D341Med (cell line): ENCODE measurements at places on chromosomes 3 and 15.

DNA sequence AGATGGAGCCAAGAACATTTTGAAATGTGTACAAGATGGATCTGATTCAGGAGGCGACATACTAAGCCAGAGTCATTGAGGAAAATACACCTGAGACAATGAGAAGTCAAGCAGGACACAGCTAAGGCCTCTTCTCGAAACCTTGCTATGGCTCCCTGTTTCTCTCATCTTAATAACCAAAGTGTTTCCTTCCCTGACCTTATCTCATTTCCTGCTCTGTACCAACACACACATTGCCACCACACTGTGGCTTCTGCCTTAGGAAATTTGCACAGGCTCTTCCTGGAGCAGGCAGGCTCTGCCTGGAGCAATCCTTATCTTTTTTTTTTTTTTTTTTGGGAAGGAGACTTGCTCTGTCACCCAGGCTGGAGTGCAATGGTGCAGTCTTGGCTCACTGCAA is 36.6 kb downstream of the OXSM start:
- no peak for DNase-seq

- DNase-seq = no peak
Measured at GRCh38 chr3:194986208-194987043, 284.5 kb downstream of the XXYLT1 start.

- peak; percentile 64 for DNase-seq
Measured at GRCh38 chr3:43958005-43958770, 267.4 kb downstream of the ABHD5 start.

GRCh38 chr3:69565316-69565715 is 173.9 kb upstream of the MITF start:
- no peak for DNase-seq

DNA sequence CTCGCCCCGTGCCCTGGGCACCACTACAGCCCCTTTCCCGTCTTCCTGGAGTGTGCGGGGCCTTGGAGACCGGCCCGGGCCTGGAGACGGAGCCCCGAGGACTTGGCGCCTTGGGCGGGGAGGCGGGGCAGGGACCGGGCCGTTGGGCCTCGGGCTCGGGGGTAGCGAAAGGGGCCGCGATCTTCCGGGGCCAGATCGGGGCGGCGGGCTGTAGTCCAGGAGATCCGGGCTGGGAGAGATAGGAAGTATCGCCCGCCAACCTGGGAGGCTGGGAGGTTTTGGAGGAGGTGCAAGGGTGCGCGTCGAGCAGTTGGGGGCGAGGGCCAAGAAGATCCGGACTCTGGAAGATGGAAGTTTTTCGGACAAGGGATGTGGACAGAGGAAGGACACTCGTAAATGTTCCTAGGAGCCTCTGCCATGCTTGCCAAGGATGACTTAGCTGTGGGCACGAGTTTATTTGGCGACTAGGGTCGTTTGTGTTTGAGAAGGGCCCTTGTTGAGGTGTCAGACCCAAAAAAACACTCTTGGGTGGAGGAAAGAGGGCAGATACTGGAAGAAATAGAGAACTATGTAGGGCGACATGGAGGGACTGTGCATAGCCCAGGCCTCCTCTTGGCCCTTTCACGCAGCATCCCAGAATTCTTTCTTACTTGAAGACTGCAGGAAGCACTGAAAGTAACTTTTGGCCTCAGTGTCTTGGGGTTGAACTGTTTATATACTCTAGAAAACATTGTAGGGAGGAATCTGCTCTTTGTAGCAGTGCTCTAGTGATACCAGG is 712 bp downstream of the RTF1 start:
- DNase-seq = peak; percentile 77

DNA sequence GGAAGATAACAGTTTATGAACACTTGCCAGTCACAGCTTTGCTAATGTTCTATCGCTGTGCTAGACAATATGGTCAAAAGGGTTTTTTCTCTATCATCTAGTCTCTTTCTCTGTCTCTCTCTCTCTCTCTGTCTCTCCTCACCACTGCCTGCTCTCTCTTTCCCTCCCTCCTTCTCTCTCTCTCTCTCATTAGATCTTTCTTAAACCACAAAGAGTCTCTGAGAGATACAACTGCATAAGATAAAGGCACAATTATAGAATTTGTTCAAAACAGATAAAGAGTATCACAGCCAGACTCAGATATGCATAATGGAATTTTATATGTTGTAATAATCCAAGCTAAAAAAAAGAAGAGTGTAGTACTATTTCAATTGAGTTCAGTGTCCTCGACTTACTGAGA is 258.4 kb downstream of the MECOM start:
- DNase-seq = no peak

DNA sequence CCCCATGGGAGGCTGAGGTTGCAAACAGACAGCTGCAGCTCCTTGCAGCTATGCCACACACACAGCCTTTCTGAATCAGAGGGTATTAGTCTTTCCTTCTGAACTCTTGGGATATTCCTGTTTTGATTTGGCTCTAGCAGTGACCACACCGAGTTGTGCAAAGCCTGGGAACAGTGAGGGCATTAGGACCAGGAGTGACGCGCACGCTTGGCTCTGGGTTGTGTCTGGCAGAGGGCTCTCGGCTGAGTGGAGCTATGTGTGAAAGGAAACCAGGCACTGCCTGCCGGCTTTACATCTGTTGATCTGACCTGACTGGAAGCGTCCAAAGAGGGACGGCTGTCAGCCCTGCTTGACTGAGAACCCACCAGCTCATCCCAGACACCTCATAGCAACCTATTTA is at the start of gene GALNT15:
Gene GALNT15 (plus strand): TSS at position 292 of the 400 bp plus-strand sequence. CDS start 472 bp downstream, outside the sequence.
- DNase-seq = no peak

GRCh38 chr3:150740733-150741496 is 22.1 kb downstream of the SIAH2 start:
- DNase-seq = no peak

GRCh38 chr3:114119776-114120175 is 59.1 kb downstream of the DRD3 start:
- no peak for DNase-seq

- DNase-seq = no peak
Measured at GRCh38 chr15:29750754-29751153, 71.5 kb downstream of the TJP1 start.

DNA sequence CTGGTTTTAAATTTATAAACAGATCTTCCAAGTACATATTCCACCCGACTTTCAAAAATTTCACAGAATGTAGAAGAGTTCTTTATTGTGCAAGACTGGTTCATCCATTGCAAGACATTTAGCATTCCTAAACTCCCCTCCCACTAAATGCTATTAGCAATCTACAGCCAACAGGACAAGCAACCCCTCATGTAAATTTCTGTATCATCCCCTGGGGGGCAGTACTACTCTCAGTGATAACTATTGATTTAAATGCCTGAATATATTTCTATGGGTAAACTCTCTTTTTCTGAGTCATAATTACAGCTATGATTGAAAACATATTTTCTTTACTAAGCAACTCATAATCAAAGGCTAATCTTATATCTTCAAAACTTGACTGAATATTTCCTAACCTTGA is 10.7 kb upstream of the SLC15A2 start:
- DNase-seq = peak; percentile 36

DNA sequence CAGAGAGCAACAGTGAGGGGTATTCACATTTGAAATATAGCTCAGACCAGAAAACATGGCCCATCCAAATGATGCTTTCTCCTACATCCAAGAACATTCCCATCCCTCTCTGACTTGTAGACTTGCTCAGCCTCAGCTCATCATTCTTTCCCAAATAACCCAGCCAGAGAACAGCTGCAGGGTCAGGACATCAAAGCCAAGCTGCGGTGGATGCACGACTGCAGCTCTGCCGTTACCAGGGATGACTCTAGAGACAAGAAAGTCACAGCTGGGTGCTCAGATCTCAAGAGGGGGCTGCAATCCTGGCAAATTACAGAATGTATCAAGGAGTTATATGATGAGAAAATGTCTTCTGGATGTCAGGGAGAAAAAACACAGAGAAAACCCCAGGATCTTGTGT is 944.3 kb downstream of the NTRK3 start:
- DNase-seq = no peak

DNA sequence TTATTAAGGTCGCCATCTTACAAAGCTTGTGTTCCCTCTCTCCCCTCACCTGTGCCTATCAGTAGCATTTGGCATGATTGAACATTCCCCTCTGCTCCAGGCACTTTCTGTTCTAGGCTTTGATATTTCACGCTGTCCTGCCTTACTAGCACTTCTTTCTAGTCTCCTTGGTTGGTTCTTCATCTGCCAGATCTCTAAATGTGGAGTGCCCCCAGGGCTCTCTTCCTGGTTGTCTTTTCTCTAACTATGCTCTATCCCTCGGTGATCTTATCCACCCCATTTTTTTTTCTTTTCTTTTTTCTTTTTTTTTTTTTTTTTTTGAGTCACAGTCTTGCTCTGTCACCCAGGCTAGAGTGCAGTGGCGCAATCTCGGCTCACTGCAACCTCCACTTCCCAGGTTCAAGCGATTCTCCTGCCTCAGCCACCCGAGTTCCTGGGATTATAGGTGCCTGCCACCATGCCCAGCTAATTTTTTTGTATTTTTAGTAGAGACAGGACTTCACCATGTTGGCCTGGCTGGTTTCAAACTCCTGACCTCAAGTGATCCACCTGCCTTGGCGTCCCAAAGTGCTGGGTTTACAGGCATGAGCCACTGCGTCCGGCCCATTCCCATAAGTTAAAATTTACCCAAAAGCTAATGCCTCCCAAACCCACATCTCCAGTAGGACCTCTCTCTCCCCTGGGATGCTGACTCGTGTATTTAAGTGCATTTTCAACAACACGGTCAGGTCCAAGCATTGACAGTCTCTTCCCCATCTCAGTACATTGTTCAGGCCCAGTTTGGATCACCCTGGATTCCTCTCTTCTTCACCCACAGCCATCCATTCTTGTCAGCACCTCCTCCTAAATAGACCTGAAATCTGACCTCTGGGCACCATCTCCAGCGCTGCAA is 5.2 kb downstream of the NUSAP1 start:
- DNase-seq = no peak

- DNase-seq = no peak
Measured at GRCh38 chr15:26872206-26872605, 5.3 kb downstream of the GABRA5 start.

DNA sequence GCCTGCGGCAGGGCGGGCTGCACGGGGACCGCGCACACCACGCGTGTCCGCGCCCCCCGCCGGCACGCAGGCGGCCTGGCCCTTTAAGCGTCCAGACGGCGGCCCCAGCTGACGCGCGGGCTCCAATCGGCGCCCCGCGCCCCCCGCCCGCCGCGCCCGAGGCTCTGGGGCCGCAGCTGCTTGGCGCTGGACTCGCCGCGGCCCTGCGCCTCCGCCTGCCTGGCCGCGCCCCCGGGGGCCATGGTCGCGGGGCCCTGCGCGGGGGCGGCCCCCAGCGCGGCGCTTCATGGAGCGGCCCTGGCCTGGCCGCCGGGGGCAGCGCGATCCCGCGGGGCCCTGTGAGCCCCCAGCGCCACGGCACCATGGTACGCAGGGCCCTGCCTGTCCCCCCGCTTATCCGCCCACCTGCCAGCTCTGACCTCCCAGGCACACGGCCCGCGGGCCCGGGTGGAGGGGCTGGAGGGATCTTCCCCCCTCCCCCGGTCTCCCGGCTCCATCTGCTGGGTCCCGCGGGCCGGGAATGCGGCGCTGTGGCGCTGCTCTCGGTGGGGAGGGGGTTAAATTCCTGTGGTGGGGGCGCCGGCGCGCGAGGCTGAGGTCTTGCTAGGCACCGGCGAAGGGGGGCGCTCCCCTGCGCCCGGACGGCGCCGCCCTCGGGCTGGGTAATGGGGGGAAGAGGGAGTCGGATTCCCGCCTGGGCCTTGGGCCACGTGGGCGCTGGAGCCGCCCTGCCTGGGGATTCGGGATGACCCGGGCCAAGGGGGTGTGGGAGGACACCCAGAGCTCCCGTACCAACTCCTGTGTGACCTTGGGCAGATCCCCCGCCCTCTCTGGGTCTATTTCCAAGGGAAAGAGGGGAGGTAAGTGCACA is 1.1 kb downstream of the ZBTB47 start:
- peak; percentile 93 for DNase-seq

- no peak for DNase-seq
Measured at GRCh38 chr3:17442332-17443049, 299.9 kb downstream of the TBC1D5 start.

GRCh38 chr3:106533093-106533787 is 664.4 kb upstream of the CBLB start:
- DNase-seq = no peak

DNA sequence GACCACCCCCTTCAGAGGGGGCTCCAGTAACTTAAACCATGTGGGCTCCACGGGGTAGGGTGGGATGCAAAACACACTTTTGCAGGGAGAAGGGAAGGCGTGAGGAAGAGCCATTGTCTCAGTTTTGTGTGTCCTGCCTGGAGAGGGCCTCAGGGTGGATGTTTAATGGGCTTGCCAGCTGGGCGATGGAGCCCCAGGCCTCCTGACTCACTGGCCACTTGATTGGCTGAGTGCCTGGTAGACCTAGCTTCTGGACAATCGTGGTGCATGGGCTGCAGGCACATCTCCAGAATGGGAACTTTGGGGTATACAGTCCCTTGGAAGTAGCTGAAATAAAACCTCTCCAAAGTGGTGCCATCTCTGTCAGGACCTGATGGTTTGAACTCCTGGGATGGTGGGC is 118.3 kb upstream of the MRPS22 start:
- no peak for DNase-seq

GRCh38 chr3:172591876-172592771 is 68.9 kb upstream of the TNFSF10 start:
- no peak for DNase-seq

DNA sequence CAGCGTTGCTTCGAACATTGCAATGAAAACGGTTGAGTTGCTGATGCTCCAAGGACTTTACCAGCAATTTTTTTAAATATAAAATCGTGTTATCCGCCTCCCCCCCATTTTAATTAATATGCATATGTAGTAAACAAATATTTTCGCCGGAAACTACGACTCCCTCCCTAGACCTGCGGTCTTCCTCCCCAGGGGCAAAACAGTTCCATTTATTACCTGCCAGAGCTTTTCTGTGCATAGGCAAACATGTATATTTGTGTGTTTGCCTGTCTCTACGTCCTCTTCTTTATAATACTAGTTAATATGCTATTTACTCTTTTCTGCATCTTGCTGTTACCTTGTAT is 593 bp upstream of the RSL24D1 start:
- DNase-seq = no peak

GRCh38 chr3:128872744-128873143 is 6.7 kb upstream of the ACAD9 start:
- no peak for DNase-seq

GRCh38 chr15:31360158-31360561 is 33.5 kb downstream of the KLF13 start:
- DNase-seq = no peak
